ENCODE measurements at places on chromosomes 7 and 10.

GRCh38 chr10:36251068-36251467 is 609.0 kb upstream of the FZD8 start:
- DNase-seq = no peak

- no peak for DNase-seq
These were observed 35.4 kb upstream of the HPS1 start for GRCh38 chr10:98482096-98482495.

DNA sequence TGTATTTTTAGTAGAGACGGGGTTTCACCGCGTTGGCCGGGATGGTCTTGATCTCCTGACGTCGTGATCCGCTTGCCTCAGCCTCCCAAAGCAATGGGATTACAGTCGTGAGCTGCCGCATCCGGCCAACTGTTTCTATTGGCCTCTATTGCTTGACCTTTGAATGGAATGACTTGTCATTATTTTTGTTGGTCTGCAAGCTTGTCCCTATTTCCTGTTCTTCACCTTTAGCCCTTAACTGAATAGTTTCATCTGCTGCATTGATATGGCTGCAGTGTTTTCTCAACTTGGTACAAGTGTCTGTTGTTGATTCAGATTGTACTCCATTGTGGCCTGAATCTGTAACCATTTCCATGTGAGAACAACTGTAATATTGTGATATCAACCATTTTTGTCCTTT is 105.5 kb downstream of the POLL start:
- no peak for DNase-seq

- no peak for DNase-seq
These were observed 64.6 kb upstream of the DOCK1 start for GRCh38 chr10:126840576-126841135.

GRCh38 chr7:6437251-6437650 is 10.5 kb downstream of the DAGLB start:
- DNase-seq = no peak

GRCh38 chr7:36360244-36360643 is 29.4 kb upstream of the ANLN start:
- no peak for DNase-seq

GRCh38 chr7:101088069-101088425 is 2.8 kb downstream of the TRIM56 start:
- DNase-seq = no peak

DNA sequence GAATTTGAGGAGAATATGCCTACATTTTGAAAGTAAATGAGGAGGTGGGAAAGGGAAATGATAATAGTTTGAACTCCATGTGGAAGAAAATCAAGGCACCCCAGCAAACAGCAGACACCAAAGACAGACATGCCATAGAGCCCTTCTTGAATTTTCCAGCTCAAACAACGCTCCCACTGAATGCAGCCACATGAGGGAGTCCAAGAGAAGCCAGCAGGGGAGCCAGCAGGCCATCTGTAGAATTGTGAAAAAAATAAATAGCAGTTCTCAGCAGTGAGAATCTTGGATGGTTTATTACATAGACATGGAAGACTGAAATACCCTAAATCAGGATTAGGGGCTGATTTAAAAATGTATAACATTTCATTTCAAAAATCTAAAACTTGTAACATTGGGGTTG is 1567.3 kb upstream of the LRRTM3 start:
- DNase-seq = no peak

- peak; percentile 70 for DNase-seq
These were observed 207.6 kb upstream of the KLF14 start for GRCh38 chr7:130941322-130942210.

GRCh38 chr7:158323741-158324396 is 263.8 kb downstream of the PTPRN2 start:
- DNase-seq = no peak

DNA sequence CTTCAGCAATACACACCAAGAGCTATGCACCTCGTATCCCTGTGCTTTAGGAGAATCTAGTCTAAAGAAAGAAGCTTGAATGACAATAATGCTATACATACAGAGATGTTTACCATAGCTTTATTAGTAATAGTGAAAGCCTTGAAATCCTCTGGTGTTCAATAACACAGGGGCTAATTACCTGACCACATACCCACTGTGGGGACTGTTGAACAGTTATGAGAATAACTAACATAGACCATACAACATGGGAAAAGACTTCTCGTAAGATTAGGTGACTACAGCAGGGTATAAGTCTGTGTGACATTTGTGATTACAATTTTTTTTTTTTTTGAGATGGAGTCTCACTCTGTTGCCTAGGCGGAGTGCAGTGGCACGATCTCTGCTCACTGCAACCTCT is 111.0 kb downstream of the SORBS1 start:
- DNase-seq = no peak

DNA sequence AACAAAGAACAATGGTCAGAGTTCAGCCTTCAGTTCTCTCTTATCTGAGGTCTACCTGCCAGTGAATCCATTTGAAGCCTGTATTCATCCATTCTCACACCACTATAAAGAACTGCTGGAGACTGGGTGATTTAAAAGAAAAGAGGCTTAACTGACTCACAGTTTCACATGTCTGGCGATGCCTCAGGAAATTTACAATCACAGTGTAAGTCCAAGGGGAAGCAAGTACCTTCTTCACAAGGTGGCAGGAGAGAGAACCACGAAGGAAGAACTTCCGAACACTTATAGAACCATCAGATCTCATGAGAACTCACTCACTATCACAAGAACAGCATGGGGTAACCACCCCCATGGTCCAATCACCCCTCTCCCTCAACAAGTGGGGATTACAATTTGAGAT is 33.0 kb upstream of the SLC25A13 start:
- DNase-seq = no peak

- no peak for DNase-seq
These were observed 629.3 kb upstream of the LRRN3 start for GRCh38 chr7:110461621-110462020.

DNA sequence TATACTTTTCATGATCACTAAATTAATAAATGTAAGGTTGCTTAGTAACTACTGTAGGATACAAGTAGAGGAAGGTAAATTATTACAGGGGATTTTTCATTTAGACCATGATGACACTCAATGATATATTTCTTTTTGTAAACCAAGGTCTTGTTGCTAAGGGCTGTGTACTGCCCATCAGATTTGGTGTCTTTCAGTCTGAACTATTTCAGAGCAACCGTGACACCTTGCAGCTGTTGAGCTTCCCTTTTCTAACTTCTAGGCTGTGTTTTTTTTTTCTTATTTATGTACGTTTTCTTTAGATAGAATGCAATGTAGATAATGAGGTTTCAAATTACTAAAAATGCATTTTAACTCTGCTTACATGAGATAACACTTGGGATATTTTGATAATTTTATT is 292.0 kb upstream of the MBL2 start:
- DNase-seq = no peak

- DNase-seq = no peak
These were observed 89.8 kb upstream of the ANLN start for GRCh38 chr7:36299823-36300341.

DNA sequence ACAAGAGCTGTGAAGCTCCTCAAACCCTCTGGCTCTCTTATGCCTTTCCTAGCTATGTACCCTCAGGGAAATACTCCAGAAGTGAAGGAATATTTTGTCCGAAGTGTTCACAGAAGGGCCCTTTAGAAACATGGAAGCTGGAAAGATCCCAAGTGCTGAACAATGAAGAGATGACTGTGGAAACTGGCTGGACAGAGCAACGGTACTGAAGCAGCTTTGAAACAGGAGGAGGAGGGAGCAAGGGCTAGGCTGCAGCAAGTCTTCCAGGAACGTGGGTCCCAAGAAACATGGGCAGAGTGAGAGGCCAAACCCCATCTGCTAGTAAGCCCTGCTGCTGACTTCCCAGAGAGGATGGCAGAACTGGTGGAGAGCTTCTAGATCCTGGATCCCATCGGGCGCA is 3.0 kb upstream of the PSAP start:
- DNase-seq = no peak

- no peak for DNase-seq
These were observed 61.2 kb upstream of the LRRN3 start for GRCh38 chr7:111029574-111030251.

DNA sequence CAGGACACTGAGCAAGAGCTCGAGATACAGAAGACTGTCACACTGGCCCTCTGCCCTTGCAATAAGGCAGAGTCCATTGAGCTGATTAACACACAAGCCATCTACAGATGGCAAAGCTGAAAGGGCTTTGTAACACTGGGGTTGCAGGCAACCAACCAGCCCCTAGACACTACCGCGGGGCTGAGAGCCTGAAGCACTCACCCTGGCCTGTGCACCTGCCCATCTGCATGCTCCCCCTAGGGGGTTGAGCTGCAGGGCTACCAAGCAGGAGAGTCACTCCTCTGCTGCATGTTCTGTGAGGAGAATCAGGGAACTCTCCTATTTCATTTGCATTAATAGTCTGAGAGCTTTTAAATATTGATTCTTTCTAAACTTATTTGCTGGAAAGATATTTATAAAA is 128.1 kb upstream of the VIPR2 start:
- no peak for DNase-seq

DNA sequence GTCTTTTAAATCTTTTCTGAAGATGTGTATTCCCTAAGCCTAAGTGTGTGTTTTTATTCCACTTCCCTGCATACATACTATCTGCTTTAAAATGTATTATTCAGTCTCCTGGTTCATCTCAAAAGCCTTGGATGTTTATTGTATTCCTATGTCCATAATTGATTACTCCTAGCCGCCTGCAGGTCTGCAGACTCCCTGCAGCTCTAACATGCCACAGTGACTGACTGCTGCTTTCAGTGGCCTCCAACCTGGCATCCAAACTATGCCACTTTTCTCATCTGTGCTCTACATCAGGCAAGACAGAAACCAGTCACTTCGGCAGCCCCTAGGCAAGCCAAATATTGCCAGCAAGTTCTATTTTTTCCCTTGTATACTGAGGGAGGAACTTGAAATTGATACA is 81.7 kb downstream of the ABCA13 start:
- no peak for DNase-seq

- no peak for DNase-seq
These were observed 292.5 kb upstream of the FZD8 start for GRCh38 chr10:35934642-35934995.

DNA sequence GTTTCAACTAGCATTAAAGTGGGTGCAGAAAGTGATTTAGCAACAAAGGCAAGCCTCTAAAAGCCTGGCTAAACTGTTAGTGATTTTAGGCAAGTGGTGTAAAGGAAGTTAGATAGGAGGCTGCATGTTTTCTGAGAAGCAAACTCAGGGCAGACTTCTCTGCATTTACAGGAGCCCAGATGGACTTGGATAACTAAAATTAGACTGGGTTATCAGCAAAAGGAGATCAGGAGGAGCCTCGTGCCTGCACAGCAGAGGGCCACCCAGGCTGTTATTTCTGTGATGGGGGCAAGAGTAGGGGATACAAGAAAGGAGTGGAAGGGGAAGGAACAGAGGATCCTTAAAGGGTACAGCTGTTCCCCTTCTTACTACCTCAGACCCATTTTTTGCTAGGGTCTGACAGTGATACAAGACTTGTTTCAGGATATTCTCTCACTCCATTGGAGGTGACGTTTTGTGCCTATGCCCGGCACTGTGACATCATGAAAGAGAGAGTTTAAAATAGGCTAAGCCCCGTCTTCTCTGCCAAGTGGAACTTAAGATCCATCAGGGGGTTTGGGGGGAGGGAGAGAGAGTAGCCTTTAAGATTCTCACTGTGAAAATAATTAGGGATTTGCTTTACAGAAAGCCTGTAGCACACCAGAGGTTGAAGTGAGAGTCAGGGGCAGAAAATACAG is 49.6 kb upstream of the PDCD4 start:
- no peak for DNase-seq

DNA sequence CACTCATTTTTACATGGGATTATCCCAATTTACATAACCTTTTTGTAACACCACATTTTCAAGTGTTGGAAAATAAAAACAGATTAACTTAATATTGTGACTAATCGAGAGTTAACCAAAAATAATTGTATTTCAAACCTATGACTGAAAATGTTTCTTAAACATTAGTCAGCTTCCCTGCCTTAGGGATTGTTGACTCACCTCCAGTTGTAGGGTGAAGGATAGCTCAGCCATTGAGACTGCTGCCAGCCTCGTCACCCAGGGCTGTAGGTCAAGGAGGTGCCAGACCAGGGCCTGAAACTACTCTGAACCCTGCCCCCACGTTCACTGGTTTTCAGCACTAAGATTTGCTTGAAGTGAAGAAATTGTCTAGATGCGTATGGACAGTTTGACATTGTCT is 351.2 kb downstream of the GFRA1 start:
- DNase-seq = no peak

- DNase-seq = no peak
These were observed 31.3 kb upstream of the ITGA8 start for GRCh38 chr10:15751046-15751445.

DNA sequence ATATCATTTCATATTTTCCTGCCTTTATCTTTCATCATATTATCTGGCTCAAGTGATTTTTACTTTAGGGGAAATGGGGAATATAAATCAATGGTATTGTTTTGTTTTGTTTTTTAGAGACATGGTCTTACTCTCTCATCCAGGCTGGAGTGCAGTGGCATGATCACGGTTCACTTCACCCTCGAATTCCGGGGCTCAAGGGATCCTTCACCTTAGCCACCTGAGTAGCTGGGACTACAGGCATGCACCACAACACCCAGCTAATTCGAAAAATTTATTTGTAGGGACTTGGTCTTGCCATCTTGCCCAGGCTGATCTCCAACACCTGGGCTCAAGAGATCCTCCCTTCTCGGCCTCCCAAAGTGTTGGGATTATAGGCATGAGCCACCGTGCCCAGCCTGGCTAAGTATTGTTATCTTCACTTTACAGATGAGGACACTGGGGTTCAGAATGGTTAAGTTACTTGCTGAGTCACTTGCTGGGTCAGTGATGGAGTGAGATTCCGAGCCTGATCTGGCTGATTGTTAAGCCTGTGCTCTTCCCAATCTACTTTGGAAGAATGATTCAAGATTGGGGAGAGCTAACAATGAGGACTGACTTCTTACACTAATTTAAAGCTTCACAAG is 3.7 kb upstream of the SLC16A9 start:
- no peak for DNase-seq

DNA sequence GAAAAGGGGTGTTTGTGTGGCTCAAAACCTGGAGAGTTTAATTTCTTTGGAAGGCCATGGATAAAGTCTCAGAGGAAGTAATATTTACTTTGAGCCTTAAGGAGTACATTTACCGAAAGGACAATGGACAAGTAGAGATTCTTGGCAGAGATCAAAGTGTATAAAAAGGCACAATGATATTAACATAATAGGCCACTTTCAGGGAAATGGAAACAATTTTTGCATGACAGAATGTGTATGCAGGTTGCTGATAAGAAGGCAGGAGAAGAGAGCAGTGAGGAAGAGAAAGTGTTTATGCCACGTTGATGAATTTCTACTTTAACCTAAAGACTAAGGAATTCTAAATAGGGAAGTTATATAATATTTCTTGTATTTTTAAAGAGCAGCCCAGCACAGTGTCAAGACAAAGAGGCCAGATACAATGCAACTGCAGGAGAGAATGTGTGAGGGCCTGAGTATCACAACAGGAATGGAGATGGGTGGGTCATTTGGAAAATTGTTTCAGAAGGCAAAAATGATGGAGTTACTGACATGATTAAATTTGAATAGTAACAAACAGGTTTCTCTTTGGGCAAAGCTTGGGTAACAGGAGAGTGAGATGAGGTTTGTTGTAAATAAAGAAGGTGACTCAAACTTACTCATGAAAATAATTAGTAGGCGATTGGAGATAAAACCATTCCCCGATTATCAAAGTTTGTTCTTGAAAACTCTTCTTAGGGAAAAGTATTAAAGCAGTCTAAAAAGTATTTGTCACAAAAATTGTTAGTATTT is 84.1 kb downstream of the THSD7A start:
- no peak for DNase-seq

- no peak for DNase-seq
These were observed 103.2 kb upstream of the CTBP2 start for GRCh38 chr10:125263551-125263950.

GRCh38 chr10:66564287-66564686 is 361.5 kb upstream of the LRRTM3 start:
- no peak for DNase-seq
